Peyer's patch (tissue), 4 donors: ENCODE measurements at places on chromosomes 13 and 19.

DNA sequence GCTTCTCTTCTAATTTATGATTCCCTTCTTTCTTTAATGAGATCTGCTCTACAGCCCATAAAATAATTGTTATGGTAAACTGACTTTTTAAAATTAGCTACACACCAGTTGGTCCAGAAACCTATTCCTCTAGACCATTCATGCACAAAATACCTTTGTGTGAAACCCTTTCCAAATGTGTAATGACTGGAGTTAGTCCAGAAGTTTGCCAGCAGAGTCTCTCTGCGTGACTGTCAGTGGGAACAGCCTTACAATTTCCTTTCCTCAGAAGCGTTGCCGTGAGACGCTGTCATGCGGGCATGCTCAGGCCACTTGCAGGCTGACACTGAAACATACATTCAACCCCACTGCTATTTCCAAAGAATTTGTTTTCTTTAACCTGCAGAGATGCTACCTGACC lies 965.2 kb downstream of the PCDH9 start:
- DNase-seq: no peak

DNA sequence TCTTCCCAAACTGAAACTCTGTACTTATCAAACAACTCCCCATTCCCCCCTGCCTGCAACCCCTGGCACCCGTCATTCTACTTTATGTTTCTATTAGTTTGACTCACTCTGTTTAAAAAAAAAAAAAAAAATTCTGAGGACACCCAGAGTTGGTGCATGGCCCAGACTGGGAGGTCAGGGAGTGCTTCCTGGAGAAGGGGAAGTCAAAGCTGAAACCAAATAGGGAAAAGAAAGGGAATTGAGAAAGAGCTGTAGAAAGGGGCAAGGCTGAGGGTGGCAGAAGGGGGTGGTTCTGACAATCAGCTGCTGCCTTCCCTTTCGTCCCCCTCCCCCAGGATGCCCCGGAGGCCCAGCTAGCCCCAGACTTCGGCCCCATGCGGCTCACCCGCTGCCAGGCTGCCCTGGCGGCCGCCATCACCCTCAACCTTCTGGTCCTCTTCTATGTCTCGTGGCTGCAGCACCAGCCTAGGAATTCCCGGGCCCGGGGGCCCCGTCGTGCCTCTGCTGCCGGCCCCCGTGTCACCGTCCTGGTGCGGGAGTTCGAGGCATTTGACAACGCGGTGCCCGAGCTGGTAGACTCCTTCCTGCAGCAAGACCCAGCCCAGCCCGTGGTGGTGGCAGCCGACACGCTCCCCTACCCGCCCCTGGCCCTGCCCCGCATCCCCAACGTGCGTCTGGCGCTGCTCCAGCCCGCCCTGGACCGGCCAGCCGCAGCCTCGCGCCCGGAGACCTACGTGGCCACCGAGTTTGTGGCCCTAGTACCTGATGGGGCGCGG lies 9.0 kb upstream of the STRN4 start:
- no peak for DNase-seq

- no peak for DNase-seq
Observed at GRCh38 chr19:44765033-44765948, 12.4 kb upstream of the CBLC start.

DNA sequence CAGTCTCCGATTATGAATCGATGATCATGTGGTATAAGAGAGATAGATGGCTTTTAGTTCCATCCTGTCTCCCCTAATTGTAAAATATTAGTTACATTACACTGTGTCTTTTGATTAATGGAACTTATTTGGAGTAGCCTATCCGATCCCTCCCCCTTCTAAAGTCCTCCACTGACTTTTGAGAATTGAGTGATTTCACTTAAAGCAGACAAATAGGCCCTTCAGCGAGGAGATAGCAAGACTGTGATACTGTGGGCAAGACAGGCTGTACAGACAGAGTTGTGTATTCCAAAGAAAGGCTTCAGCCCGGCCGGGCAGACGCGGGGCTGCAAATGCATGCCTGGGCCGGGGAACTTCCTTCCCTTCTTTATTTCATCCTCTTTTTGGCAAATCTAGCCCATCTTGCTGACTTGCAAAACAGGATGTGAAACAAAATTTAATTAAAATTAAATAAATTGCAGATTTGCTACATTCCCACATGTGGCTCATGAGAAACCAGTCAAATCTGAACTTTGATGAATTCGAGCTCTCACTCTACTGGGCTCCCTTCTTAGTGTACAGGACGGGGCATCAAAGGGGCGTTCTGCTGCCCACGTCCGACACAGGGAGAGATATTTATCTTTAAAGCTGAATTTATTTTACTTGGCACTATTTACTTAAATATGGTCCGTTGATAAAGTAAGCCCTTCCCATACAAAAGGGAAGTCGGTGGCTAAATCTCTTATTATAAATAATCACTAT lies 314.8 kb downstream of the ZNF536 start:
- DNase-seq: no peak

DNA sequence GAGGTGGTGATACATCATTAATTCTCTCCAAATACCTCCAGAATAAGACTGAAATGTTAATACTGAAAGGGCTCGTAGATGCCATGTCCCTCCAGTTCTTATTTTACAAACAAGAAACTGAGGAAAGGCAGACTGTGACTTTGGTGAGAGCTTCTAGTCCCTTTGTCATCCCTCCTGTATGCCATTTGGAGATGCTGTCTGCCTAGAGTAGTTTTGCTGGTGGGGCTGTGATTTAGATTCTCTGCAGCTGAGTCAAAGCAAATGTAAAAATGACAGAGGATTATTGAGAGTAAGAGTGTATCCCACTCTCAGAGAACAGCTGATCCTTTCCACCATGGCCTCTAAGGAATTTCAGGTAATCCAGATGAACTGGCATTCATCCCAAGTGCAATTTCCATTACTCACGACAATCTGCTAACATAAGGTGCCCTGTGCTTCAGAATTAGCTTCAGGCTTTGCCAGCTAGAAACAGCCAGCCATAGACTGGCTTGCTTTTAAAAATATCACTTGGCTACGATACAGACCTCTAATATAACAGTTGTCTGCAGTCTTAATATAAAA lies 16.8 kb downstream of the PABPC3 start:
- no peak for DNase-seq

DNA sequence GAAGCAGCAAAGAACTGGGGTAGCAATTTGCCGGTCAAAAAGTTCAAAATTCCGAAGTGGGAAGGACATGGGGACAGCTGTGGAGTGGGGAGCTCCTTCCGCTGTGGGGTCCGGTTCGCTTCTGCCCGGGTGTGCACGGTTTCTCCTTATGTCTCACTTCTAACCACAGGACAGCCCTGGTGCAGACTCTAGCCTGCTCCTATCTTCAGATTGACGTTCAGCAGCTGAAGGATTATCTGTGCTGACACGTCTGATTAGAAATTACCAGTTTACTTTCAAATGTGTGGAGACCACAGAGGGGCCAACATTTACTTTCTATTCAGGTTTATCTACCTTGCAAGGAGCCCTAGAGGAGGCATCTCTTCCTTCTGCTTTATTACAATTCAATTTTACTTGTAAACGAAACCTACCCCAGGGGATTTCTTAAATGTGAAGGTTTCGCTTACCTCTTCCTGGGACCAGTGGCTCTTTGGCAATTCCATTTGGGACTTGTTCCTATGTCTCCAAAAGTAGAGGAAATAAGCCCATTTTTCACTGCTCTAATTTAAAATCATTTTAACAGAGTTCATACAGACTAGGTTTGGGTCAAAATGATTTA lies 27.3 kb downstream of the LHFPL6 start:
- no peak for DNase-seq

- DNase-seq: peak; percentile 81
Observed at GRCh38 chr13:24618011-24618955, 61.9 kb upstream of the ATP12A start.

DNA sequence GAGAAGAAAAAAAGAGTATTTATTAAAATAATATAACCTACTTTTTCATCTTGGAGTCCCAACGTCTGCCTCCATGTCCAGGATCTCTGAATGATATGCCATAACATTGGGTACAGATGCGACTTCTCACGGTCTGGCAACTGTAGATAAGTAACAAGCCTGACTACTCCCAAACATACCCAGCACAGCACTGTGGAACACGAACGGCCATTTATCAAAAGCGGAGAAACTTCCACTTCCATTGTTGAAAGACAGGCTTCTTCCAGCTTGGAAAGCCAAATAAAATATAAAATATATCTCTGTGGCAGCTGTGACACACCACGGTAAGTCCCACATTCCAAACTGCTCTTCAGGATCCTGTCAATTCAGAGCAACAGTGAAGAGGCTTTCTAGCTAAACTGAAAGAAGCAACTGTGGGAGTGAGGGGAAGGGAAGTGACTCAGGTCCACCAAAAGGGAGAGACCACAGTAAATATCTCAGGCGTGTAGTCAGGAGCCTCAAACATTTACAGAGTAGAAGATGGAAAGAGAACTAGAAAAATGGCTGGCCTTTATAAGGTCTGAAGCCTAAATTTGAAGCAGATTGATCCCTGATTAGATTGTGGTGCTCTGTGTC lies 331.7 kb downstream of the LIG4 start:
- DNase-seq: no peak

GRCh38 chr19:37999309-38000213 lies 92.6 kb downstream of the SIPA1L3 start:
- DNase-seq: no peak

DNA sequence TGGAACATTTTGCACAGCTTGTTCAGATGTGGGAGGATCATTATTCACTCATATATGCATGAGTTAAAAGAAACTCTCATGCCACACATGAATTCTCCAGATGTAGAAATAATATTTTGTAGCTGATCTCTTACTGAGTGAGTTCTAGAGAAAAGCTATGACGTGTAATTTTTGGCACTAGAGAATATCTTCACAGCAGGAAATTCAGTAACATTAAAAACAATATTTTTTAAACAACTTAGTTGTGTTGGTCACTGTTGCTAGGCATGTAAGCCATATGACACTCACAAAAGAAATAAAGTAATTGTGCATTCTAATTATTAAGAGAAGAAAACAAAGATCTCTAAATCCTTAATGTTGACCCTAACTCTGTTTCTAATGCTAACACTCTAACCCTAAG lies 371.4 kb upstream of the SLC10A2 start:
- DNase-seq: no peak

GRCh38 chr13:41289463-41289881 lies 21.6 kb upstream of the NAA16 start:
- no peak for DNase-seq

DNA sequence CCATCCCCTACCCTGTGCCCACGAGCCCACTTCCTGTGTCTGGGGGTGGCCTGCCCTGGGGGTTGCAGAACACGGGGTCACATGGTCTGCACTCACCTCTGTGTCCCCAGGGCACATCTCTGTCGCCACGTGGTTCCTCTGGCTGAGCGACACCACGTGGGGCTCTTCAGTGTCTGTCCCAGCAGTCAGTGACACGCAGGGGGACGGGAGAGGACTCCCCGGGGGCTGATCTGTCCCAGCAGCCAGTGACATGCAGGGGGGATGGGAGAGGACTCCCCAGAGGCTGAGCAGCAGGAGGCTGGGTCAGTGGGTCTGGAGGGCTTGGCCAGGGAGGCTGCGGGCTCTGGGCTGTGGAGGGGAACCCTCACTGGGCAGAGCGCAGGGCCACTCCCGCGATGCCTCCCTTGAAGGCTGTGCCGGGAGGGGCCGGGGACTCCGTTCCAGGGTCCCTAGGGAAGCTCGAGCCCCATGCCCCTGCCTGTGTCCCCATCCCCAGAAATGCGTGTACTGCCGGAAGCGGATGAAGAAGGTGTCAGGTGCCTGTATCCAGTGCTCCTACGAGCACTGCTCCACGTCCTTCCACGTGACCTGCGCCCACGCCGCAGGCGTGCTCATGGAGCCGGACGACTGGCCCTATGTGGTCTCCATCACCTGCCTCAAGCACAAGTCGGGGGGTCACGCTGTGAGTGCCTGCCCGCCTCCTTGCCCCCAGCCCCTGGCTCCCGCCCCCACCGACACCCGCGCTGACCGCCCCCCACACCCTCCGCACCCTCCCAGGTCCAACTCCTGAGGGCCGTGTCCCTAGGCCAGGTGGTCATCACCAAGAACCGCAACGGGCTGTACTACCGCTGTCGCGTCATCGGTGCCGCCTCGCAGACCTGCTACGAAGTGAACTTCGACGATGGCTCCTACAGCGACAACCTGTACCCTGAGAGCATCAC lies 174.8 kb downstream of the KDM4B start:
- peak; percentile 64 for DNase-seq

GRCh38 chr13:113770937-113771336 lies 11.9 kb downstream of the TMEM255B start:
- DNase-seq: no peak

DNA sequence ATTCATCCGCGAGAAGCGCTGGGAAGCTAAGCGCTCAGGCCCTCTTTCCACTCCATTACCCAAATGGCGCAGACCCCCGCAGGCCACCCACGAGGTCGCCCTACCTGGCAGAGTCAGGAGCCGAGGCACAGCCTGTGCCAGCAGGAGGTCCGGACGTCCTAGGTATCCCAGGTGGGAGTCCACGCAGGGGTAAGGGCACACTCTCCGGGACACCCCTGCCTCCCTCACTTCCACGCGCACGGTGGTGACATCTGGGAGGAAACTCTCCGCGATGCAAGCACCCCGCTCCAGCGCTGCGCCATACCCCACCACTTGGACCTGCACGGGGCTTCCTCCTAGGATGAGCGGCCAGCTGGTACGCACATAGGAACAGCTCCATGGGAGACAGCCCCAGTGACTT lies 95.1 kb upstream of the ARHGEF7 start:
- no peak for DNase-seq

DNA sequence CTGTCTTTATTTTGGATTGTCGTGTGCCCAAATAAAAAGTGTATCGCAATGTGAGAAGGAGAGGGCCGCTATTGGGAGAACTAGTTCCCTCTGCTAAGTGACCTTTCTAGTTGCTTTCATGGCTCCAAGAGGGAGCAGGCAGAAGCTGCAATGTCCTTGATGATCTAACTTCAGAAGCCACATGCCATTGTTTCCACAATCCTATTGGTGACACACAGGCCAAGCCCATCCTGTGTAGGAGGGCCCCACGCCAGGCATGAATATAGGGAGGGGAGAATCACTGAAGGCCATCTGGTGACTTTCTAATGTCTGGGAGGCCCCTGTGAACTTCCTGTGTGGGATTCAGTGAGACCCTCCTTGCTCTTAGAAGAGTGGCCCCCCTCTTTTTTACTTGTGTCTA lies 47.8 kb upstream of the KPNA3 start:
- no peak for DNase-seq

- peak; percentile 28 for DNase-seq
Observed at GRCh38 chr13:32267836-32268439, 47.2 kb downstream of the ZAR1L start.

- peak; percentile 67 for DNase-seq
Observed at GRCh38 chr13:110116072-110116487, 190.9 kb downstream of the COL4A1 start.

- DNase-seq: peak; percentile 87
Observed at GRCh38 chr19:13033819-13034611, 38.7 kb downstream of the NFIX start.
